ENCODE measurements at places on chromosomes 1 and 21.

DNA sequence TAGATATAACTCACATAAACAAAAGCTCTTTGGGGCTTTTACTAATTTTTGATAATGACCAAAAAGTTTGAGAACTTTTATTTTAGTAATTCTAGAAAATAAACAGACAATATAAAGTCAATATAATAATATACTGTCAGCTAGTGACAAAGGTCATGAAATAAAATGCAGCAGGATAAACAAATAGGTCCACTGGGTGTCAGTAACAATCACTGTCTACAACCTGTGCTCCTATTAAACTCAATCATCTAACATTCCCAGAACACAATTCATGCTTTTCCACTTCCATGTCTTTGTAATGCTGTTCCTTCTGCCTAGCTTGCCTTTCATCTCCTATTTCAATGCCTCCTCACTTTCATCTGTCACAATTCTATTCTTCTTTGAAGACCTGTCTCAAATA is 186.1 kb downstream of the GIPC2 start:
- DNase-seq = no peak

DNA sequence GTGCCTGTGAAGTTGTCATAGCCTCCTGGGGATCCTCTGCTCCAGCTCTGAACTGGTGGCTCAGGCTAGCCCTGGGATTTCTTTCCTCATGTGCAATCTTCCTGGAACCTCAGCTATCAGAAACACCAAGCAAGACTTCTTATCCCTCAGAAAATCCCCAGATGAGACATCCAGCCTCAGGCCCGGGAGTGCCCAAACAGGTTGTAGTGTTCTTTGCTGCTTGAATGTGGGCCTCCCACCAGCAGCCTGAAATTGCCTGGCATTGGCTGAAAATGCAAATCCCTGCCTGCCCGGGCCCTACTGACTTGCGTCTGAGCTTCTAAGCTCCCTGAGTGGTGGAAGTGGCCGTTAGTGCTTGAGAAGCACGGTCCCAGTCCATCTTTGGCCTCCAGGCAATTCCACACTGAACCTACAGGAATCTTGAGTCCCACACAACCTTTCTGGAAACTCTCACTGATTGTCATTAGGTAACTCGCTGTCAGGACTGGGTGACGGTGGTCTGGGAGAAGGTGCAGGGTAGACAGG is 146.8 kb downstream of the ZBTB18 start:
- no peak for DNase-seq

DNA sequence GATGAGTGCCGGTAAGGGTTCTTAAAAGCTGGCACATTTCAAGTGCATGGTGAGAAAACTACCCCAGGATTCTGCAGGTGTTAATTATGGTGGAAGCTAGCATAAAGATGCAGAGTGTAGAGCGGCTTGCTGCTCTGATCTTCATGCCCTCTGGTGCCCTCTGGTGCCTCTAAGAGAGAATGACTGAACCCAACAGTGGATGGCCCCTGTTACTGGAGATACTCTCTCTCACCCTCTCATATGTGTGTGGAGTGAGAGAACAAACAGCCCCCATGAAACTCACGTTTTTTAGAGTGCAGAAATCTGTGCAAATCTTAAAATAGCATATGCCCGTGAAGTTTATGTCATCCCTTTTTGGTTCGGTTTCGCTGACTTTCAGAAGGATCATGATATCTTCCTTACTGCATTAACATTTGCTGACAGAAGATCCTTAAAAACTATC is 90.0 kb downstream of the GRIK1 start:
- DNase-seq = peak; percentile 53

GRCh38 chr1:64229307-64229706 is 25.9 kb downstream of the UBE2U start:
- DNase-seq = no peak

GRCh38 chr1:201039876-201040275 is 16.4 kb upstream of the KIF21B start:
- DNase-seq = no peak

Data from glutamatergic neuron (in vitro differentiated cells).